Kidney (tissue), 22 donors: ENCODE measurements at places on chromosomes 2 and 18.

DNA sequence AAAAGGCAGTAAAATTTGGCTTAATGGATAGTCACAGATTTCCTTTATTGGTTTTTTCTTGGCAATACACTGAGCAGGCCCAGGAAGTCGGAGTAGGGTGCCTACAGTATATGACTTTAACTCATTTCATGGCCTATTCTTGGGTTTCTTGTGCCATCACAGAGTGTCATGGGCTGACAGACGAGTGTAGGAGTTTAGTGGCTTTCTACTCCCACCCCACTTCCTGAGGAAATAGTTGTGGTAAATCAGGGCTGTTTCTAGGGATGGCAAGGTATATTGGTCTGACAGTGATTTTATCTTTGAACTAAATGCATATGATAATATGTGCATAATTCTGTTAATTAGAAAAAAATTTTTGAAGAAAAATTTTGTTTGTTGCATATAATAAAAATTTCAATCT lies 100.1 kb downstream of the PLCL1 start:
- no peak for DNase-seq

DNA sequence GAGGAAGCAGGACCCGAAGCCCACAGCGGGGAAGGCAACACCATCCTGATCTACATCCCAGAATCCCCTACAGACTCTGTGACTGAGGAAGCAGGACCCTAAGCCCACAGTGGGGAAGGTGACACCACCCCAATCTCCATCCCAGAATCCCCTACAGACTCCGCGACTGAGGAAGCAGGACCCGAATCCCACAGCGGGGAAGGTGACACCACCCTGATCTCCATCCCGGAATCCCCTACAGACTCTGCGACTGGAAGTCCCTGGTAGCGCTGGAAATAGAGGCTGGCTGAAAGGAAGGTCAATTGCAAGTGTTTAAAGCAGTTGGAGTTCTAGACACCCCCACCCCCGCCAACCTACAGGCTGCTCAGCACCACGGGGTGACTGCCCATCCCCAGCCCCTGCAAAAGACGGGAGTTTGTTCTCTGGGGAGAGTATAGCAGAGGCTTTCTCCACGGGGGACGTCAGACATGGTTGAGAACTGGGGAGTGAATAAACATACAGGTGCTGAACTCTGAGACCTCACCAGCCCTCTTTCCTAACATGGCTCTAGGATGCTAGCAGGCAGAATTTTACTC lies 21.0 kb downstream of the CIB4 start:
- no peak for DNase-seq

DNA sequence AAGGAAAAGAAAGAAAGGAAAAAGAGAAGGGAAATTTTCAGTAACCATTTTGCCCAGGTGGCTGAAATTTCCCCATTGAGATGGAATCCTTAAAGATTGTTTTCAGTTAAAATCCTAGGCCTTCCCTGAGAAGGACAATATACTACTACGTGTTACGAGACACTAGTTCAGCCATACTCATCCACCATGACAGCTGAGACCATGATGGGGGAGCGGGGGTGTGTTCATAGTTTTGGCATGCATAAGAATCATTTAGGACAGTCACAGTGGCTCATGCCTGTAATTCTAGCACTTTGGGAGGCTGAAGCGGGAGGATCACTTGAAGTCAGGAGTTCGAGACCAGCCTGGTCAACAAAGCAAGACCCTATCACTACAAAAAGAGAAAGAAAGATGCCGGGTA lies 28.0 kb downstream of the PLA2R1 start:
- no peak for DNase-seq

DNA sequence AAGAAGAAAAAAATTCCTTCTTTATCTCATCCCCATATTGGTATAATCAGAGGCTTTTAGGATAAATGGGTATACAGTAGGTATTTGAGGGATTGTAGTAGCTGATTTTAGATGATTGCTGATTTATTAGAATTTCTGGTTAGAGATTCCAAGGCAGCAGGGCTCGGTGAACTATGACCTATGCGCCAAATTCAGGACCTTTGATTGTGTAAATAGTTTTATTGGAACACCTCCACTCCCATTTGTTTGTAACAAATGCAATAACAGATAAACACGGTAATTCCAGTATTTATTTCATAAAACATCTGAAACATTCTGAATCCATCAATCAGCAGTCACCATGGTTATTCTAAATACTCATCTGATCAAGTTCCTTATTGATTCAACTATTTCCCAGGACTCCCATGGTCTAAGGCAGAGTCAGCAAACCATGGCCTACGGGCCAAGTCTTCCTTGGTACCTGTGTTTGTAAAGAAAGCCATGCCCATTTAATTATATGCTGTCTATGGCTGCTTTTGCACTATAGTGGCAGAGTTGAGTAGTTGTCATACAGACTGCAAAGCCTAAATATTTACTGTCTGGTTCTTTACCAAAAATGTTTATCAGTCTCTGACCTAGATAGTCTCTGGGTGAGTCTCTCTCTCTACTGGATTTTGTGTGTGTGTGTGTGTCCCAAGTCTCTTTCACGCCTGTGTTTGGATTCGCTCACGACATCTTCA lies 4.3 kb downstream of the MGAT5 start:
- no peak for DNase-seq

DNA sequence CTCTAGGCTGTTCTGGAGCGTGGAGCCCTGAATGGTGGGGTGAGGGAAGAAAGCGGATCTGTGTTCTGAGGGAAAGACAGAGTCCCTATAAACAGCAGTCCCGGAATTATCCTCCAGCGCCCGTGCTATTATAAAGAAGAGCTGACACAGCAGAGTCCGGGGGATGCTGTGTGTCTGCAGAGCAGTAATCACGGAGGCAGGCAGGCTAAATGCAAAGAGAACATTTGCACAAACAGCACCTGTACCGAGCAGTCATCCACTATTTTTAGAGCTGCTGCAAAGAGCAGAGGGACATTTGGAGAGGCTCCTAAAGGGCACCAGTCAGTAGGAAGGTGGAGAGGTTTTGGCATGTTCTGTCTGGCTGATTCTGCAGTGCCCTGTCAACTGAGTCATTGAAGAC lies 293.8 kb upstream of the SLC14A2 start:
- DNase-seq = no peak

GRCh38 chr2:2031101-2031500 lies 286.8 kb upstream of the PXDN start:
- no peak for DNase-seq

GRCh38 chr2:226969417-226970080 lies 133.7 kb downstream of the RHBDD1 start:
- no peak for DNase-seq

GRCh38 chr18:48877941-48878340 lies 72.8 kb downstream of the SMAD7 start:
- DNase-seq = no peak

DNA sequence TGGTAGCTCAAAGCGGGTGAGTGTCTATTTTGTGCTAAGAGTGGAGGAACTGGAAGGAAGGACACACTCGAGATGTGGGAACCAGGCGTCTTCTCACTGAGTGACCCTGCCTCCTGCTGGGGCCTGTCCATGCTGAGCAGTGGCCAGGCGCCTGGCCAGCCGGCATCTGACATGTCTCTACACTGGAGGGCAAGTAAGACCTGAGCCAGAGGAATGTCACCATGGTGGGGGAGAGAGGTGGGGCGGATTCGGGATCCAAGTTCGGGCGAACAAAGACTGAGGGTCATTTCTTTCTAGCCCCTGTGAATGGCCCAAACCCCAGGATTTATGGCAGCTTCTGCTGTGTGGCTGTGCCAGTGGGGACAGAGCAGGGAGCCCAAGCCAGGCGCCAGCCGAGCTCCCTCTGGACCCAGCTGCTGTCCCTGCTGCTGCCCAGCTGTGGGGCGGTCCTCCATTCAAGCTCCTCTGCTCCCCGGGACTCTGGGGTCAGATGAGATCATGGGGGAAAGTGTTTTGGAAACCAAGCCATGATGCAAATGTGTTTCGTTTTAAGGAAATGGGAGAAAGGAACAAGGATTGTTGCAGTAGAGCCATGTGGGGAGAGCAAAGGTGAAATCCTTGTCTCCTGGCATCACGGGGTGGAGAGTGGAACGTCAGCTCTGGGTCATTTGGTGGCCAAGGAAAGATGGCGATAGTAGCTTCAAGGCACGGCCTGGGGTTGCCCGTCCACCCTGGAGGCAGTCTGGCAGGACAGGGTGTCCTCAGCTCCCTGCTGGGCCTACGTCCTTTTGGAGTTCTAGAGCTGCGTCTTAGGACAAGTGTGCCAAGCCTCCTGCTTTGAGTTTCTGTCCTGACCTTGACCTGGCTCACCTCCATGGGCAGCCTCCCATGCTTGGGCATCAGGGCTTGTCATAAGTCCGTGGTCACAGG lies 8.1 kb downstream of the ACKR3 start:
- DNase-seq = no peak
